ENCODE measurements at places on chromosomes 16 and 17.

DNA sequence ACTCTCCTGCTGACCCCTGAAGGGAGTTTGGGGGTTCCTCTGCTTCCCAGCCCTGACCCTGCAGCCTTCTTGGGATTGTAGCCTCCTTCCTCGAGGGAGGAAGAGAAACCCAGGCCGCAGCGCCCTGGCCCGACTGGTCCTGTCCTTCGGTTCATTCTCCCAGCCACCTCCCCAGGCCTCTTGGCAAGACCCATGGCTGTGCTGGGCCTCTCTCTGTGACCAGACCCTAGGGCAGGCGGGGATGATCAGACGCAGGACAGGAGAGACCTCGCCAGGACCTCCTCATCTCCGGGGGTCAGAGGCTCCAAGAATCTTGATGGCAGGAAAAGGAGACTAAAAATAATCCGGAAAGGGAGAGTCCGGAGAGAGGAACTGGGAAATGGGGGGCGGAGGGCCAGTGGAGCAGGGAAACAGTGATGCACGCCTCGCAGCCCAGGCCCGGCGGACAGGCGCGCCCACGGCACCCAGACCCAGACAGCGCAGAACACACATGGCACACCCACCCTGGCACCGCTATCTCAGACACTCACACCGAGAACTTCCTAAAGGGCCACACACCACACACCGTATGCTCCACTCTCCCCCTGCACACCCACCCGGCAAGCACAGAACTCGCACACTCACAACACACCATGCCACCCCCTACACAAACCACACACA, 1.2 kb downstream of the ARHGEF15 start:
- no peak for DNase-seq

DNA sequence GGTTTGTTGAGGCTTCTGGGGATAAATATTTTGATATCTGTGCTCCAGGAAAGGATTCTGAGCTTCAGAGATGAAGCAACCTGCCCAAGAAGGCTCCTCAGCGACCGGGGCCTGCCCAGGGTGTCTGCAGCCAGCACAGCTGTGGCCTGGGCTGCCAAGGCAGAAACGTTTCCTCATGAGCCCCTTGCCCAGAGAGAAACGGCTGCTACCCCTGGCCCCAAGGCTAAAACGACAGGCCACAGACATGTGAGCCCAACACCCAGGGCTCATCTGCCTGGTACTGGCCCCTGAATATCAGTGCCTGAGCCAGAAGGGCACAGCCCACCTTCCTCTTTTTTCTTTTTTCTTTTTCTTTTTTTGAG, 45.4 kb upstream of the RASD1 start:
- DNase-seq = no peak

DNA sequence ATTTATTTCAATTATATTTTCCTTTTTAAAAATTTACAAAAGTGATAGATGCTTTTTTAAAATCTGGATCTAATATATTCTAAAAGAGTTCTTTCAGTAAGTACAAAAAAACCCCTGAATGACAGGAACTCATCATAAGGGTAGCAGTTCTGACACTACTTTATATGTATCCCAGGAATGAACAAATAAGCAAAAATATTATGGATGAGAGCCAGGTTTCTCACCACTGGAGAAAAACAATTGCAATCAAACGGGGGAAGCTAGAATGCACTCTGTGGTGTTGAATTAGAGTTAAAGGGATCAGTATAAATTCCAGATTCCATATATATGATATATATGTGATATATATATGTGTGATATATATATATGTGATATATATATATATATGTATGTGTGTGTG, 23.2 kb upstream of the NDRG4 start:
- no peak for DNase-seq

DNA sequence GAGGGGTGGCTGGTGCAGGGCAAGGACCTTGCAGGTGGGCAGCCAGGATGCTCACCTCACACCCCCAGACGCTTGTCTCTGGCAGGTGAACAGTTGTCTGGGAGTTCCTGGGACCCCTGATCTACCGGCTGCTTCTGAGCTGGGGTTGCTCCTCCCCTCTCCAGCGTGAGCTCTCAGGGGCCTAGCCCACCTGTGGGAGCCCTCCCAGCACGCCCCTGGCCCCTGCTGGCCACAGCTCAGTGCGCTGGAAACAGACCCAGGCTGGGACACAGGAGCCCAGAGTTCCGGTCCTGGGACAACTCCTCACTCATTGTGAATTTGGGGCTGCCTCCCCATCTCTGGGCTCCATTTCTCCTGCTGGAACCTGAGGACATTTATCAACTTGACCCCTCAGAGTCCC, 30.3 kb downstream of the ARHGAP23 start:
- no peak for DNase-seq

GRCh38 chr17:55727920-55728319, 5.3 kb upstream of the TMEM100 start:
- peak; percentile 23 for DNase-seq

DNA sequence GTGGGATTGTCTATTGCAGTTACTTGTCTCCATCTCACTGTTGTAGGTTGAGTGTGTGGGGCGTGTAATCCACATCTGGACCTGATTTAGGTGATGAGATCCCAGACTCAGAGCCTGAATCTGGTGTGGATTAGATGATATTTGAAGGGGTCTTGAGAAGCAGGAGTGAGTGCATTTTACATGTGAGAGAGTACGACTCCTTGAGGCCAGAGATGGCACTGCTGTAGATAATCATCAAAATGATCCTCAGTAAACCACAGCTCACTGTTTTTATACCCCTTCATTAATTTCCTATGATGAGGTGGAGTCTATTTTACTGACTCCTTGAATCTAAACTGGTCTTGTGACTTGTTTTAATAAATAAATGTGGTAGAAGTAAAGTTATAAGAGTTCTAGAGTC, 732.5 kb downstream of the KCNJ2 start:
- DNase-seq = no peak

DNA sequence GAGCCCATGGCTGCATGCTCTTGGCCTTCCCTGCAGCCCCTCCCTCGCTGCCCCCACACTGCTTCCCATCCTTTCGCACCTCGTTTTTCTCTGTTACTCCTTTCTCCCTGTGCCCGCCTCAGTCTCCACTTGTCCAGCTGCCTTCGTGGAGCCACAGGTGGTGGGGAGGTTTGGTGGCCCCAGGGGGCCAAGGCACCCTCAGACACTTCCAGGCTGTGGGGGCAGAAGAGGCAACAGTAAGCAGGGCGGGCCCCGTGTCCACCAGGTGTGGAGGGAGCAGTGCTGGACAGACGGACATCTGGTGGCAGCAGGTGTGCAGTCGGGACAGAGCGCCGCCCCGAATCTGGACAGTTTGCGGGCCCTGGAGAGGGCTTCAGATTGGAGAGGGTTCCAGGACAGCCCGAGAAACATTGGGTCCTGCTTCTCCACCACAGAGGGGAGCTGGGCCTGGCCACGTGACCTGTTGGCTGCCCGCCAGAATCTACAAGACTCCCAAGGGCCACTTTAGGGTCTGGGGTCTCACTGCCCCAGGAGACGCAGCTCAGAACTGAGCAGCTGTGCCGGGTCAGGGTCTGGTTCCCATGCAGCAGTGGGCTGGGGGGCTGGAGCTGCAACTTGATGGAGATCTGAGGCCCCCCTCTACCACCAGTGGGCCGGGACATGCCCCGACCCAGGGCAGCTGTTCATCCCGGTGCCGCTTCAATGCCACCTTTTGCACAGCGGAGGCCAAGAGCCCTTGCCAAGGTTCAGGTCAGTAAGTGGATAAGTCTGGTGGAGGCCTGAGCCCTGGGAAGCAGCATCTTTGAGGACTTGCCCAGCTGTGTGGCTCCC, 22.8 kb downstream of the BAHCC1 start:
- no peak for DNase-seq

GRCh38 chr16:85529489-85530369, 83.4 kb upstream of the GSE1 start:
- no peak for DNase-seq

DNA sequence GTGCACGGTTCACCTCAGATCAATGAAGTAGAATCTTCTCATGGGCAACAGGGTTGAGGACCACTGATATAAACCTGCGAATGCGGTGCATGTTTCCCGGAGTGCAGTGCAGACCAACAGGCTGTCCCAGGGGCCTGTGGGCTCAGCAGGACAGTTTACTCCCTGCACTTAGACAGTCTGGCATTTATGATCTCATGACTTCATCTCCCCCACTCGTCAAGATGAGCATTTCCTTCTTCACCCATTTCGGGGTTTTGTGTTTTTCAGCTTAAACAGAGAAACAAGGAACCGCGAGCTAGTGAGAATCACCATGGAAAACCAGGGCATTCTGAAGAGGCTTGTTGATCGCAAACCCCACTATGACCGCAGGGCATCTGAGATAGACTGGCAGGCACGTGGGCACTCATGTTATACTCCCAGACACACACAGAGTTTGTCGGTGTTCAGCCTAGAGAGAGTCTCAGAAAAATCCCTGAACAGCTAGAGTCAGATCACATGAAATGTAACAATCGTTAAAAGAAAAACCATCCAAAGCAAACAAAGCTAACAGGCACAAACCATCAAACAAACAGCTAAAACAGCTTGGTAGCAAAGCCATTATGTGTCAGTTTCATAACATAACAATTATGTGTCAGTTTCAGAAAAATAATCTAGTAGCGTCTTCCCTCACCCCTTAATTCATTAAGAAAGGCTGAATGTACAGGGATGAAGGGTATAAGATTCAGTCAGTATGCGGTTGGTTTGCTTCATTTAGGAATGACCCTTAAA, 2.9 kb downstream of the CFAP97D1 start:
- DNase-seq = no peak

DNA sequence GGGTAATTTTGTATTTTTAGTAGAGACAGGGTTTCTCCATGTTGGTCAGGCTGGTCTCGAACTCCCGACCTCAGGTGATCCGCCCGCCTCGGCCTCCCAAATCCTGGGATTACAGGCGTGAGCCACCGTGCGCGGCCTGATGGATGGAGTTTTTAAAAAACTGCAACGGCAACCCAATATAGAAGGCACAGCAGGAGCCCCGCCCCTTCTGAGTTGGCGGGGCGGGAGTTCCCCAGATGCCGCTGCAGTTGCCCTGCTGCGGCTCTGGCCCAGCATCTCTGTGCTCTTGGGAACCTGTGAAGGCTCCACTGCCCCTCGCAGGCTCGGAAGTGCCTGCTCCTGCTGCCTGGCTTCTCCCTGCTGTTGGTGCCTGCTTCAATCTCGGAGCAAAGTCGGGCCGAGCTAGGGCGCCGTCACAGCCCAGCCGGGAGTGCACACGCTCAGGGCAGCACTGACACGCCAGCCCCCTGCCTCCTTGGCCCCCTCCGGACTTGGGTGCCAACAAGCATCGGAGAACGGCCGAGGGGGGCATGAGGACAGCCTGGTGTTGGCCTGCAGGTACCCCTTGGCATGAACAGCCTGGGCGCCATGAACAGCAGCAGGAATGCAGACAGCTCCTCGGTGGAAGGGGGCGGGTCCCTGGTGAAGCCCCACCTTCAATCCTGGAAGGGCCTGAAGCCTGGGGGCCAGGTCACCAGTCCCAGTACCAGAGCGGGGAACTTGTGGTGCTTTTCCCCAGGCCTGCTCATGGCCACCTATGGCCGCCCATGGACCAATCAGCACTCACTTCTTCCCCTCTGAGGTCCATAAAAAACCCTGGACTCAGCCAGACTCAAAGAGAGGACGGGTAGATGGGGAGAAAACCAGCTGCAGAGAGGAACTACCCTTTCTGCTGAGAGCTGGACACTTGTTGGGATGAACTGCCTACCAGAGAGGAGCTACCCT, 2.3 kb upstream of the NT5M start:
- peak; percentile 37 for DNase-seq

DNA sequence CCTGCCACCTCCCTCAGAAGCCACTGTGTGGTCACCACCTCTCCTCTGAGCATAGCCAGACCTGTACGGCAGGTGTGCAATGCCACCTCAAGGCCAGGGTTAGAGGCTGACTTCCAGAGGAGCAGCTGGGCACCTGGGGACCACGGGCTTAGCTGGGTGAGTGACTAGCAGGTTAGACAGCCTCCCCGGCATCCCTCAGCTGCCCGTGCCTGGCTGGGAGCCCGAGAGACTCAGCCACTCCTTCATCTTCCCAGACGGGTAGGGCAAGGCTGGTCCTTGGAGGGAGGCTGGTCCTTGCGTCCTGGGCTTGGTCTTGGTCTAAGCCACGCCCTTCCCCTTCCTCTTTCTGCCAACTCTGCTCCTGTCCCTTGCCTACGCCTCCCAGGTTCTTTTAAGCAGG, 7.8 kb downstream of the CRHR1 start:
- no peak for DNase-seq

DNA sequence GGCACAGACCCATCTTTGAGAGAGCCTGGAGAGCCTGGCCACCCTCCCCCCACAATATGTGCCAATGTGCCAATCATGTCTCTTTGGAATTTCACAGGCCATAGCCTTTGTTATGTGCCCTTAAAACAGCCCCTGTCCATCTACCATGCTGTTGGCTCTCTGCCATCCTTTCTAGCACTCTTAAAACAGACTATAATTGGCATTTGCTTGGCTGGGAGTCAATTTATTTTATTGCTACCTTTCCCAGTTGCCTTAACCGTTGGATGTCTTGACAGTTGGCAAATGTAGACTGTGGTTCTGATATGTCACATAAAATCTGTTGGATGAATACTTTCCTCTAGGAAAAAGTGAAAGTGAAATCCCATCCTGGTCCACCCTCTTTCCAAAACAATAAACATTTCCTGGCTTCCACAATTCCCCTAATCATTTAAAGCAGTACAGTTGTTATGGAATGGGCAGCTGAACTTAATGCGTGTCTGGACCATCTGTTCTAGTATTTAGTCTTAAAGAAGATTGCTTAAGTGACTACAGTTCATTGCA, 394.0 kb downstream of the KCNJ2 start:
- no peak for DNase-seq

DNA sequence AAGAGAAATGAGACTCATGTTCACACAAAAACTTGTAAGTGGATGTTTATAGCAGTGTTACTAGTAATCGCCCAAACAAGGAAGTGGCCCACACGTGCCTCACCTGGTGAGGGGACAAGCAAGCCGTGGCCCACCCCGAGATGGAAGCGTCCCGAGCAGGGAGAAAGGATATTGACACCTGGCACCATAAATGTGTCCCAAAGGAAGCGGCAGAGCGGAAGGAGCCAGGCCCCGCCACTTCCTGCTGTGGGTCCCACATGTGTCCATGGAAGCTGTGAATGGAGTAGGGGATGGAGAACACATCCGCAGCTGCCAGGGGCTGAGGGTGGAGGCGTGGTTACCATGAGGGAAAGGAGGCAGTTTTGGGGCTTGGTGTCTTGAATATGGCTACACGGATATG, 18.9 kb downstream of the KCNJ18 start:
- no peak for DNase-seq

DNA sequence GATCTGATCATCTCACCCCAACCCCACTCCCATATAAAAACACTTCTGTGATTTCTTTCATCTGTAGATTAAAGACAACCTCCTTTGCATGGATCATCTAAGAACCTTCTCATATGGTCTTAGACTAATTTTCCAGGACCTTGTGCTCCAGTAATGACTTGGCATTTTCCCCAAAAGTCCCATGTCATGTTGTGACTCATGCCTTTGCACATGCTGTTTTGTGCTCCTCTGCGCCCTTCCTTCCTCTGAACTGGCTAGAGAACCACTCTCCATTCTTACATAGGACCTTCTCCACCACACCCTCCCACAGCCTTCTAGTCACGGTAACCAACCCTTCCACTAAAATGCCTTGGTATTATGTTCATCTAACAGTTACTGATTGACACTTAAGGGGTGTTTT, 99.5 kb upstream of the AXIN2 start:
- DNase-seq = peak; percentile 64
